ENCODE measurements at places on chromosomes 5 and 9. TPM values are rescaled to one million over a fixed set of nuclear protein-coding genes. Genes with fewer than 3 reads are reported as not detected.

Gene CCNO
- polyA plus RNA-seq, result 0.11 TPM

Gene UAP1L1
- 10.1 TPM for polyA plus RNA-seq

Gene PAPPA
- polyA plus RNA-seq, result 0.59 TPM

Gene ADRB2
- polyA plus RNA-seq, result 2.4 TPM

Gene ADAMTS12
- 0.54 TPM for polyA plus RNA-seq

Gene OXCT1
- 54.7 TPM for polyA plus RNA-seq

Data from right cardiac atrium (tissue), 5 donors.